ENCODE measurements at places on chromosomes 3 and 15. TPM values are rescaled to one million over a fixed set of nuclear protein-coding genes. Genes with fewer than 3 reads are reported as not detected.
A peak's percentile ranks its signal among the peaks of the same experiment; 100 is the strongest.

- no peak overlapping the region for H3K27ac ChIP-seq
- peaks cover 15% of the 10 kb centered on the region for H3K36me3 ChIP-seq
- H3K27me3 ChIP-seq, result no peaks in the 10 kb centered on the region
These were observed 52.3 kb downstream of the PGPEP1L start for GRCh38 chr15:98955331-98955730.

Gene MAGEL2
- total RNA-seq, result not detected

GRCh38 chr3:23601091-23601822, 204.5 kb upstream of the UBE2E1 start:
- H3K4me1 ChIP-seq, result no peaks in the 10 kb centered on the region
- H3K27ac ChIP-seq, result no peak overlapping the region
- no peak for DNase-seq

DNA sequence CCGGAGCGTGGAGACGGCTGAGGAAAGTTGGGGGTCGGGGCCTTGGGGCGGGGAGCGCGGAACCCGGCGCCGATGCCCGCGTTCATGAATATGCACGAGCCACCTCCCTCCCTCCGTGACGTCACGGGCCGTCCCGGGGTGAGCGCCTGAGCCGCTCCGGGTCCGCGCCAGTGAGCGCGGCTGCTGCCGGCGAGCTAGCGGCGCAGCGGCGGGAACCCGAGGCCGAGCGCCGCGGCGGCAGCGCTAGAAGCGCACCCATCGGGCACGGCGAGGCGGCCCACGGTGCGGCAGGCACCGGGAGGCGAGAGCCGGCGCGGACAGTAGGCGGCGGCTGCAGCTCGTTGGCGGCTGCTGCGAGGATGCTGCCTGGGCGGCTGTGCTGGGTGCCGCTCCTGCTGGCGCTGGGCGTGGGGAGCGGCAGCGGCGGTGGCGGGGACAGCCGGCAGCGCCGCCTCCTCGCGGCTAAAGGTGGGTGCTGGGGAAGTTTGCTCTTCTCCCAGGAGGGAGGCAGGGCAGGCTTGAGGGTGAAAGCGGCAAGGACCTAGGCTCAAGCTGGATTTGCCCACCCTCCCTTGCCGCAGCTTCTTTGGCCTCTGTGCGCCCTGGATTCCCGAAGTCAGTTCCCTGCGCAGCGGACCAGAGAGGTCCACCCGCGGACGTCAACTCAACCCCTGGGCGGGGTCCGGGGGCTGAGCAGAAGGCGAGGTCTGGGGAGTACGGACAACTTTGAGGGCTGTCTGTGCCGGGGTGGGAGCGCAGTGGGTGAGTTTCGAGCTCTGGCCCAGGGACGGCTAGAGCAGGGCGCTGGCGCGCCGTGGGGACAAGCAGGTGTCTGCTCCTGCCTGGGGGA, at the start of gene CLSTN2:
Gene CLSTN2 (plus strand): TSS at position 170 of the 850 bp plus-strand sequence.
- H3K4me3 ChIP-seq, result no peak within 1 kb of the TSS
- no peaks in the 10 kb centered on the region for H3K4me1 ChIP-seq
- H3K27me3 ChIP-seq, result peaks cover 45% of the 10 kb centered on the region
- no peak for DNase-seq

GRCh38 chr15:64742385-64742784, 33.0 kb downstream of the RBPMS2 start:
- DNase-seq, result no peak
- no peak overlapping the region for H3K4me3 ChIP-seq
- H3K27ac ChIP-seq, result no peak overlapping the region
- H3K4me1 ChIP-seq, result no peaks in the 10 kb centered on the region

DNA sequence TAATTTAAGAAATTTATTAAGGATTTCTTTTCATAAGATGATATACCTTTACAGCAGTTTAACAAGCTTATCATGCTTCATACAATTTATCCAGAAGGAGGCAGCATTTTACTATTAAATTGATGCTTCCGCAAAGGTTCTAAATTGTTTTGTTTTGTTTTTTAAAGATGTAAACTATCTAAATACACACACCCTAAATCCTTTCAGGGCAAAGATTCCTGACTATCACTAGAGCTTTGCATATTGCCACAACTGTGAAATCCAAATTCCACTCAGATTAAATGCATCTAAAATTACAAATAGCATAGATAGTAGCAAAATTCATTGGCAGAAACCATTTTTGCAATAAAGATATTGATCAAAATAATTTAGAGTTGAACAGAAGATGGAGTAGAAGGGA, 44.5 kb upstream of the CCNL1 start:
- no peak overlapping the region for H3K4me3 ChIP-seq
- H3K27ac ChIP-seq, result no peak overlapping the region
- H3K36me3 ChIP-seq, result peaks cover 1% of the 10 kb centered on the region
- H3K4me1 ChIP-seq, result no peaks in the 10 kb centered on the region

Gene IL1RAP
- total RNA-seq, result 31.6 TPM

DNA sequence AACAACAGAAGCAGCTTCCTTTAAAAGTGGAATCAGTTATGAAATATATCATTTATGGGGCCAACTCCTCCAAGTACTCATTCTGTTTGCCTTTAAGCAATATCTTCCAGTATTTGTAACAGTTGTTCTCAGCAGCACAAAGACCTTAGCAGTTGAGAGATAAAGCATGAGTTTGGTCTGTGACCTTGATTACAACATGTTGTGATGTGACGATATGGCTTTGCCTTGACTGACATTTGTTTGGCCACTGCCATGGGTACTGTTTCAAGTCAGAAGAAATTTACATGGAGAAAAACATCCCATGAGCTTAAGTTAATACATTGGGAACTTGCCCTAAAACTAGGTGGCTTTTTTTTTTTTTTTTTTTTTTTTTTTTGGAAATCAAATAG, 175.1 kb upstream of the KBTBD8 start:
- H3K36me3 ChIP-seq, result no peaks in the 10 kb centered on the region
- H3K27ac ChIP-seq, result no peak overlapping the region
- H3K4me1 ChIP-seq, result no peaks in the 10 kb centered on the region
- DNase-seq, result no peak
- H3K4me3 ChIP-seq, result no peak overlapping the region

Gene FETUB
- not detected for total RNA-seq

Gene ARHGEF26
- not detected for total RNA-seq

Gene CISH
- total RNA-seq, result 341 TPM

- H3K36me3 ChIP-seq, result peaks cover 22% of the 10 kb centered on the region
- H3K4me1 ChIP-seq, result peaks cover 24% of the 10 kb centered on the region
- H3K27ac ChIP-seq, result no peak overlapping the region
- no peaks in the 10 kb centered on the region for H3K27me3 ChIP-seq
- no peak overlapping the region for H3K4me3 ChIP-seq
These were observed 7.7 kb downstream of the SERP1 start for GRCh38 chr3:150538324-150539208.

DNA sequence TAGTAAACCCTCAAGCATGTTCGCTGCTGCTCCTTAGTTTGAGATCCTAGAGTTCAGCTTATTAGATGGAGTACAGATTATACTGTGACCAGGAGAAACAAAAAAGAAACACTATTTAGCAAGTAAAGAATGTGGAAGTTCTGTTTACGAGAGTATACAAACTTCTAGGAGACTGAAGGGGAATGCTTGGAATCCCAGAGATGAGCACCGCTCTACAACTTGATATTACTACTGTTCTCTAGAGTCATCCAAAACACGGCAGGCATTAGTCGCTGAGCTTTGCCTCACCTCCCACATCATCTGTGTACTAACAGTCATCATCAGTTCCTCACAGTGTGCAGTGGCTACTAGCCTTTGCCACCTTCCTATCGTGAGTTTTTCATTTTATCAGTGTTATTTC, 121.4 kb upstream of the CHRM5 start:
- H3K4me3 ChIP-seq, result no peak overlapping the region
- DNase-seq, result no peak
- H3K27me3 ChIP-seq, result peaks cover 1% of the 10 kb centered on the region
- no peaks in the 10 kb centered on the region for H3K36me3 ChIP-seq
- H3K4me1 ChIP-seq, result no peaks in the 10 kb centered on the region
- H3K27ac ChIP-seq, result no peak overlapping the region

Gene USF3
- 16.1 TPM for total RNA-seq

- H3K4me1 ChIP-seq, result peaks cover 11% of the 10 kb centered on the region
- H3K36me3 ChIP-seq, result no peaks in the 10 kb centered on the region
- no peak overlapping the region for H3K27ac ChIP-seq
- H3K27me3 ChIP-seq, result peaks cover 5% of the 10 kb centered on the region
These were observed 47.6 kb downstream of the EFHB start for GRCh38 chr3:19886404-19886803.

- H3K36me3 ChIP-seq, result no peaks in the 10 kb centered on the region
- H3K4me1 ChIP-seq, result no peaks in the 10 kb centered on the region
- H3K27me3 ChIP-seq, result peaks cover 11% of the 10 kb centered on the region
- H3K4me3 ChIP-seq, result no peak overlapping the region
- no peak for DNase-seq
These were observed 155.2 kb upstream of the C2CD4B start for GRCh38 chr15:62320259-62320658.

DNA sequence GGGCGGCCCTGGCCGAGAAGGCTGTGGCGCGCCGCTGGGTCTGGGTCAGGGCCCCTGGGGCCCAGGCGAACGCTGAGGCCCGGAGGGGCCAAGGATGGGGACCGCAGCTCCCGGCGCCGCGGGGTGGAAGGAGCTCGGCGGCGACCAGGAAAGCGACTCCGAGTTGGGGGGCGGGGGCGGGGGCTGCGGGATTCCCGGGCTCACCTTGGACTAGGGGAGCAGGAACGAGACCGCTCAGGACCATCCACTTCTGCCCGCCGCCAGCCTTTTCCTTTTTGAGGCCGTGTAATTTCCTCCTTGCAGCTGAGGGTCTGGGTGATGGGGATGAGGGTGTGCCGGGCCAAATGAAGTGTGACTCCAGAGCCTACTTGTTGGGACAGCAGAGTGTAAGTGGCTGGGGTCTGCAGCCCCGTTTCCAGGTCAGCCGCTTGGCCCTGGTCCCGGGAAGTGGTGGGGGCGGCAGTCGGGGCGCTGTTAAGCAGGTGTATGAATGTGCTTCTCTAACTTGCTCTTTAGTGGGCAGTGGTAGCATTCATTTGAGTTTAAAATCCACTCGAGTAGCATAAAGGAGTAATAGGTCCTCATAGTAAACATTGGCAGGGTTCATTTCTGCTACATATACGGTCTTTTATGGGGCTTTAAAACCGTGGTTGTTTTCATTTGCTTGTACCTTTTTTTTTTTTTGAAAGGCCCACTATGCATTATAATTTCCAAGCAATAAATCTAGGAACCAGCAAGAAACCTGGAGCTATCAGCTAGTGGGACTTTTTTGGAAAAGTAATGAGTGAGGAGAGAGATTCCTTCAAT, 717 bp downstream of the PXK start:
- no peaks in the 10 kb centered on the region for H3K27me3 ChIP-seq
- DNase-seq, result peak; percentile 27
- H3K4me1 ChIP-seq, result peaks cover 48% of the 10 kb centered on the region
- H3K4me3 ChIP-seq, result peak overlapping the region; percentile 100
- H3K27ac ChIP-seq, result peak overlapping the region; percentile 99

DNA sequence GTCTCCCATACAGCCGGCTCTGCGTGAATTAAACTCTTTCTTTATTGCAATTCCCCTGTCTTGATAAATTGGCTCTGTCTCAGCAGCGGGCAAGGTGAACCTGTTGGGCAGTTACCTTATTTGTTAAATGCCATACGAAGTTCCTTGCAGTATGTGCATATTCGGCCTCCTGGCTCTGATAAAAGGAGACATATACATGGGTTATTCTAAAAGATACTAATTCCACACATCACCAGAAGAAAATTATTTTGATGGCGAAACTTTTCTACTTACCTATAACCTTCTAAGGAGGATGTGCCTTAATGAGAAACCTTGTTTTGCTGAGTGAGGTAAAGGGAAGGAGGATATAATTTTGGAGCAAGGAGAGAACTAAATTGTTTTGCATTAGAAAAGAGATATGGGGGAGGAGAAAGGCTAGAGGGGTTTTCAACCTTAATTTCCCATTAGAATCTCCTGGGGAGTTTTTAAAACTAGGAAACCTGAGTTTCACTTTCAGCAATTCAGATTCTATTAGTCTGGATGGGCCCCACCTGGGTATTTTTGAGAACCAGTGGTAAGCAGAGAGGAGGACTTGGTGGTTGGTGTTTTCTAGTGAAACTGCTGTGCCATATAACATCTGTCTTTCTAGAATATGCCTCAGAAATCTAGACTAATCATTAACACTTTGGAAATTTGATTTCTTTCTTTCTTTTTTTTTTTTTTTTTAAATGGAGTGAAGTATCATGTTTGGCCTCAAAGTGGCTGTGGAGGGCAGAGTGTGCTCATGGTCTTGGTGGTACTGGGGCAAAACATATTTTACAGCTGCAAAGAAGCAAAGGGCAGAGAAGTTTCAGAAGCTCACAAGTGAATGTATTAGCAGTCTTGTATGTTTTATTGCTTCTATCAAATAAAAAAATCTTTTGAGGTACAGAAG, 23.0 kb downstream of the NANOGP8 start:
- DNase-seq, result no peak
- H3K27ac ChIP-seq, result no peak overlapping the region
- no peaks in the 10 kb centered on the region for H3K4me1 ChIP-seq
- no peak overlapping the region for H3K4me3 ChIP-seq
- no peaks in the 10 kb centered on the region for H3K36me3 ChIP-seq
- peaks cover 3% of the 10 kb centered on the region for H3K27me3 ChIP-seq

DNA sequence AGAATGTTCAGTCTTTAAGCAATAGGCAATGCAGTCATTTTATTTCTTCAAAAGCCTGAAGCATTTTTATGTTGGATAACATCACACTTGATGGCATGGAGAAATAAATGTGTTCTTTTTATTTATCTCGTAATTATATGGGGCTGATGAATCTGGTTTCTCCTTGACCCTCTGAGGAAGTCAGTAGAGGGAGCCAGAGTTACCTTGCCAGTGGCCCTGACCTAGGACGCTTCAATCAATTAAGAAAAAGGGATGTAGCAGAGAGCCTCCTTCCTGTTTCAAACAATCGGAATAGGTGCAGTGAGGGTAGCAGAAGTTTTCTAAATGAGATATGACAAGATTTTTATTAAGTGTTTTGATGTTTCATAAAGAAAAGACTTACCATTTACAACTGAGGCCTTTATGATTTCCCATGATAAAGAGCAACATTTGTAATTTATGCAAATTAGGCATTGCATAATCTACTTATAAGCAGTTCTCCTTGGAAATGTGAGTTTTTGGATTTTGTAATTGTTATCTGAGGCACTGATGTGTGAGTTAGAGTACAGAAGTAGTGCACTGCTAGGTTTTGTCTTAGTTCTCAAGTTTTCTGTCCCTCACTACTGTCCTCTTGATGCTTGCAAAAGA, 129.1 kb downstream of the RAP2B start:
- H3K27ac ChIP-seq, result no peak overlapping the region
- H3K4me3 ChIP-seq, result no peak overlapping the region
- H3K27me3 ChIP-seq, result no peaks in the 10 kb centered on the region
- no peak for DNase-seq

Gene PARP15
- 13.2 TPM for total RNA-seq

GRCh38 chr3:72947715-72948490, 48.7 kb upstream of the PPP4R2 start:
- peaks cover 5% of the 10 kb centered on the region for H3K27me3 ChIP-seq
- H3K4me3 ChIP-seq, result no peak overlapping the region
- no peak for DNase-seq
- peaks cover 19% of the 10 kb centered on the region for H3K4me1 ChIP-seq
- no peaks in the 10 kb centered on the region for H3K36me3 ChIP-seq

- no peak overlapping the region for H3K4me3 ChIP-seq
- no peaks in the 10 kb centered on the region for H3K27me3 ChIP-seq
- H3K4me1 ChIP-seq, result peaks cover 15% of the 10 kb centered on the region
- no peak for DNase-seq
- H3K36me3 ChIP-seq, result no peaks in the 10 kb centered on the region
These were observed 26.4 kb upstream of the LAMP3 start for GRCh38 chr3:183188895-183189462.

All from activated T-helper 1 cell treated with anti-CD3 and anti-CD28 coated beads, Interleukin-12 subunit alpha, Interleukin-12 subunit beta, Interleukin-2, Interleukin-4 antibody, amounts not matched to agents 30 ng/mL and 10 ng/mL and 1 ng/mL, durations not matched to agents 14 hours and 24 hours and 36 hours (primary cell).